ENCODE measurements at places on chromosomes 6 and 20.

GRCh38 chr6:122392564-122393350 is 6.7 kb upstream of the HSF2 start:
- DNase-seq: no peak

- DNase-seq: no peak
Observed at GRCh38 chr20:34271956-34272355, 30.7 kb downstream of the ASIP start.

GRCh38 chr20:47672166-47672565 is 113.1 kb downstream of the SULF2 start:
- DNase-seq: no peak

- DNase-seq: no peak
Observed at GRCh38 chr20:10633718-10634117, 40.1 kb downstream of the JAG1 start.

DNA sequence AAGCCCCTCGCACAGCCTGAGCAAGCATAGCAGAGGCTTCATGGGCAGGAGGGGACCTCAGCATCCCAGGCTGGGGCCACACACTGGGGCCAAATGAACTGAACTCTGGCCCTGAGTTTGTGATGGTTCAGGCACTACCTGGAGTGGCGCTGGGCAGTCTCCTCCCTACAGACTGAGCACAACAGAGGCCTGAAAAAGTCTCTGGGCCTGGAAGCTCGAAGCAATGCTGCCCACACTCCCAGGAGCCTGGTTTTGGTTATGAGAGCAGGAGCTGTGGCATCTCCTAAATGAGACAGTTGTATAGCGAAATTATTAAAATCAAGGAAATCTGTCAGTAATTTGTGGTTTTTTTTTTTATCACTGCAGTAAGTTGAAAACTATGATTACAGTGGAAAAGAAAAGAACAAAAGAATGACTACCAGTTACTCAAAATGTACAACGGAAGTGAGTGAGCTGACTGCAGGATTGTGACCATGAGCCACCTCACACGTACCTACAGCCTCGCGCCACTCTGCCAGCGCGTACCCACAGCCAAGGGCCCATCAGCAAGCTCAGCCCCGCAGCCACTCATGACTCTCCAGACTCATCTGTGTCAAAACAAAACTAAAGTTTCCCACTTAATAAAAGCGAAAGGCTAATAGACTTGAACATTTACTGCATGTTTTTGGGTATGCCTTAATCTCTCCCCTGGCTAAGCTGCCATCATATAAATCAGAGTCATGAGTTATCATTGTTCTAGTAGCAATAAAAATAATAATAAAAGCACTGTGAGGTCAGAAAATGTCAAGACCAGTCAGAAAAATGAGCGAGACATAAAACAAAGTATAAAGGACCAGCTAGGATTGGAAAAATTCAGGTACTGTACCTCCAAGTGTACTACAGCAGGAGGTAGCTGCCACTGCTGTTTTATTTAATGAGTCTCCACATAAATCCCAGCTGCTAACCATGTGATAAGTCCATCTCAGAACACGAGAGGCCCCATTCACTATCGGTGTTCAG is 177.0 kb downstream of the FOXC1 start:
- no peak for DNase-seq

- no peak for DNase-seq
Observed at GRCh38 chr20:37295595-37295994, 6.1 kb downstream of the MANBAL start.

DNA sequence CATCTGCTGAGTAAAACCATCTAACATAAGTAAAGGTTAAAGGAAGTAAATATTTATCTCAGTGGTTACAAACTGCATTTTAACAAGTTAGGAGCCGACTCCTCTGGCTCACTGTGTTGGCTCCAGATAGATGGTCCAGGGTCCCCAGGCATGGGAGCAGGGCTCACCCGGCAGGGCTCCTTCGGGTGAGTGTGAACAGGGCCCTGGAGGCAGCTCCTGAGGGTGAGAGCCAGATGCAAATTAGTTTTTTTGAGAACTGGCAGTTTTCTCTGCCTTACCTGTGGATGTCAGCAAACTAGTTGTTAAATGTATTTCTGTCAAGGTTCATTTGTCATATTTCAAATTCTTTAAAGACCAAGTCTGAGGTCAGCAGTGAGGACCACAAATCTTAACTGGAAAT is 21.5 kb downstream of the TPBG start:
- no peak for DNase-seq

- DNase-seq: no peak
Observed at GRCh38 chr6:121760745-121761144, 325.3 kb downstream of the GJA1 start.

DNA sequence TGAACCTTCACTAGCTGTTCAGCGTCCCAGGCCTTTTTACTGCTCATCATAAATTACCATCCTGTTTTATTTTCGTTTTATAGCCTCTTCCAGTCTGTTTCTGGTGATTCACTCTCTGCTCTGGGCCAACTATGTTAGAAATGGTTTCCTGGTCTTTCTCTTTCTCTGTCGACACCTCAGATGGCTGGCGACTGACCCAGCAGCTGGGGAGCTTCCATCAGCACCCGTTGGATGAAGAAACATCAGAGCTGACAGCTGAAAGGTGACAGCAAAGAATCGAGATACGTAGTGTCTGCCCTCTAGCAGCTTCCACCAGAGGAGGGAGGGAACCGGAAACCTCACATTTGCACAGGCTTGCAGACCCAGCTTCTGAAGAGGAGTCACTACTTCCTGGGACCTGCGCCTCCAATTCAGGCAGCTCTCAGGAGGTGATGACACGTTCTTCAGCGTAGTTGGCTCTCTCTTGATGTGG is 82.9 kb upstream of the MLN start:
- DNase-seq: no peak

DNA sequence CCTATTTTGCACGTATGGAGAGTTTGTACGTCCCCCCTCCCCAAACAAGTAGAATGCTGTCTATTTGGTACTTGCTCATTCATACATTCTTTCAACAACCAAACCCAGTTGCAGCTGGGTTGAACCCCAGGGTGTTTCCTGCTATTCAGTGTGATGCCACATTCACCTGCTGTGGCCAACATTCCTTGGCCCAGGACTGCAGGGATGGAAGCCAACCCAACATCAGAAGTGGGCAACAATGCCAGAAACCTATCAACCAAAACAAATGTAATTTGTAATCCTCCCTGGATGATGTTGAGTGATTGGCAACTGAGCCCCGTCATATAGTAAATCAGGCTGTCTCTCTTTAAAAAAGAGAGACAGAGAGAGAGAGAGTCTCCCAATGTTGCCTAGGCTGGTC is 8.9 kb downstream of the NT5E start:
- DNase-seq: no peak

GRCh38 chr6:117270843-117271507 is 5.6 kb downstream of the VGLL2 start:
- DNase-seq: no peak

DNA sequence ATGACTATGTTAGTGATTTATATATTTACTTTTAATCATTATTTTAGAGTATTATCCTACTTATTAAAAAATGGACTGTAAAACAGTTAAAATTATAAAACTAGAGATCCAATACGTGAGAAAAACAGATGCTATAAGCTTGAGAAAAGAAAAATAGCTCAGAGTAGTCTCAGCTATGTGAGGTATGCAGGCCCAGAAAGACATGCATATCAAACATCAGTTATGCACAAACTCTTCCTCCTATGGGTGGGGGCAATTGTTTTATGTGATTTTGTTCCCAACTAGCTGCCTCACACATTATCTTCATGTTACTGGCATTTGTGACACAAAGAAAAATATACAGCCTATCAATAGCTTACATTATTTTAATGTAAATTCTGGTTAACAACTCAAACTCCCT is 28.8 kb downstream of the RARS2 start:
- DNase-seq: no peak

- DNase-seq: peak; percentile 52
Observed at GRCh38 chr6:166484863-166485262, 101.6 kb downstream of the RAMACL start.

DNA sequence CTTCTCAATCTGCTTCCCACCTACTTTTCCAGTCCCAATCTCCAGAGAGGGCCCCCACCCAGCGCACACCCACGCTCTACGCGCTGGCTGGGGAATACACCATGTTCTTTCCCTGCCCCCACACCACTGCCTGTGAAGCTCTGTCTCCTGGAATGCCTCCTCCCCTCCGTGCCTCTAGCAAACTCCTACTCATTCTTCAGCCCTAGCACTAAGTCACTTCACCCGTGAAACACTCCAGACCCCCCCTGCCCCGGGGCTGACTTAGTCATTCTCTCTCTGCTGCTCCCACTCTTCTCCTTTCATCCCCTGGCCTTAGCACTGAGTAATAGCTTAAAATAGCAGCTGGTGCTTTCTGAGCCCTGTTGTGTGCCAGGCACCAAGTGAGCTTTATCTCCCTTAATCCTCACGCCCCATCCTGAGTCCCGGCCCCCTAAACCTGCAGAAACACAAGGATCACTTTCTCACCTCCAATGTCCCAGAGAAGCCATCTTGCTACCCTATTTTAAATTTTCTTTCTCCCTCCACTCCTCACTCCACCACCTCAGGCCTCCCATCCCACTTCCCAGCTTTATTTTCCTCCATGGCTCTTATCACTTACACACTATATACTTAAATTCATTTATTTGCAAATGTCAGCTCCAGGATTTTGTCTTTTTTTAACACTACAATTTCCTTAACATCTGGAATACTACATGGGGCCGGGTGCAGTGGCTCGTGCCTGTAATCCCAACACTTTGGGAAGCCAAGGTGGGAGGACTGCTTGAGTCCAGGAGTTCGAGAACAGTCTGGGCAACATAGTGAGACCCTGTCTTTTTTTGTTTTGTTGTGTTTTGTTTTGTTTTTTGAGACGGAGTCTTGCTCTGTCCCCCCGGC is 6.3 kb upstream of the PARD6B start:
- no peak for DNase-seq
